Thoracic aorta (tissue), 2 donors: ENCODE measurements at places on chromosomes 7 and 10.

DNA sequence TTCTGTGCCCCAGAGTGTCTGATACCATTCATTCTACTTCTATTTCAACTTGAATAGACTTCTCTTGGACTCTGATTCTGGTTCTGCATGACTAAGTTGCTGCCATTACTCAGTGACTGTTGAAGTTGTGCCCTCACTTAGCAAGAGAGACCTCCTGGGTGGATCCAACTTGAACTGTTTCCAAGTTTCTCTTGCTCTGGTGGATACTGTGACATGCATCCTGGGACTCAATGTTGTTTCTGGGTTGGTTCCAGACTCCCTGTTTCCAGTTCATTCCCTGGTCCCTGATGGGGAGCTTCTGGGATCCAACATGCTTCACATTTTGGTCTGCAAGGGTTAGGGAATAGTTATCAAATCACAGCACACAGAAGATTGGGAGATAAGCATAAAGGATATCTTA is 26.2 kb upstream of the PRPF18 start:
- DNase-seq, result no peak

- no peak for DNase-seq
These were observed 37.2 kb downstream of the IKZF1 start for GRCh38 chr7:50341724-50342123.

- no peak for DNase-seq
These were observed 731.2 kb downstream of the TNS3 start for GRCh38 chr7:46850563-46851330.

- no peak for DNase-seq
These were observed 134.2 kb upstream of the GJD4 start for GRCh38 chr10:35470925-35471315.

DNA sequence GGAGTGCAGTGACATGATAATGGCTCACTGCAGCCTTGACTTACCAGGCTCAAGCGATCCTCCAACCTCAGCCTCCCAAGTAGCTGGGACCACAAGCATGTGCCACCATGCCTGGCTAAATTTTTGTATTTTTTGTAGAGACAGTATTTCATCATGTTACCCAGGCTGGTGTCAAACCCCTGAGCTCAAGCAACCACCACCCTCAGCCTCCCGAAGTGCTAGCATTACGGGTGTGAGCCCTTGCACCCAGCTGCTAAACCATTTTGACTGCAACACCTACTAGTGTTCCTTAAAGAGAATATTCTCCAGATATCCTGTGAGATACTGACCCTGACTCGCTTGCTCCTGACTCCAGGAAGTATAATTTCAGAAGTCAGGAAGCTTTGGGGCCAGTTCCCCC is 85.8 kb downstream of the PLXNA4 start:
- no peak for DNase-seq

DNA sequence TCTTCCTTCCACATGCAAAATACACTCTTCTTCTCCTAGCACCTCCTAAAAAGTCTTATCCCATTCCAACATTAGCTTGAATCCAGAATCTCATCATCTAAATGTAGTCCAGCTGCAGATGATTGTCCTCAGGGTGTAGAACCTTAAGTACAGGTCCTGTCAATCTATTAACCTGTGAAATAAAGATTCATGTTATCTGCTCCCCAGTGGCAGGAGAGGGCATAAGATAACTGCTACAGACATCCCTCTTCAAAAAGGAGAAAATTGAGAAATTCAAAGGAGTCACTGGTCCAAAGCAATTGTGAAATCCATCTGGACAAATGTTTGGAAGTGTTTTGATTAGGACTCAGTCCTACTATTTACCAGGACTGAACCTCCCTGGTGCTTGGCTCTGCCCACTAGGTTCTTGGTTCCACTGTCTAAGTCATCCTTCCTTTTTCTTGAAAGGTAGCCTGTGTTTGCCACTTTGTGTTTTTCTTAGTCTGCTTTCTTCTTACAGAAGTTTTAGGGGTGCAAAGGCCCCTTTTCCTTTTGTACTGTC is 96.2 kb downstream of the ADD3 start:
- DNase-seq, result no peak

DNA sequence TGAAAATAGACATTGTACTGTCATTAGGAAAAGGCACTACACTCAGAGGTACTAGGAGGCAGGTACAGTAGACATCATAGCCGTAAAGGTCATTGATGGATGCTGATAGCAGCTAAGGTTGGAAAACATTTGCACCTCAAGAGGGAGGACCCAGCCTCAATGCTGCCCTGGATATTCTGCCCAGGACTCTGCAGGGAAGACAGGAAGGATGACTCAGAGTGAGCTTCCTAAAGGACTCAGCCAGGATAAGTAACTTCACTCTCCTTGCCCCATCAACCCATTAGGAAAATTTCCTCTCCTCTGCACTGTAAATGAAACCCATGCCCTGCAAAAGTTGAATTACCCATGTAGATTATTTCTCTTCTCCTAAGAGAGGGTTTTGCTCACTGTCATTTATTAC is 617.9 kb upstream of the MKI67 start:
- DNase-seq, result no peak

- no peak for DNase-seq
These were observed 140.6 kb downstream of the PCDH15 start for GRCh38 chr10:54660397-54660796.

- DNase-seq, result no peak
These were observed 388.9 kb downstream of the HPSE2 start for GRCh38 chr10:98846787-98847186.

DNA sequence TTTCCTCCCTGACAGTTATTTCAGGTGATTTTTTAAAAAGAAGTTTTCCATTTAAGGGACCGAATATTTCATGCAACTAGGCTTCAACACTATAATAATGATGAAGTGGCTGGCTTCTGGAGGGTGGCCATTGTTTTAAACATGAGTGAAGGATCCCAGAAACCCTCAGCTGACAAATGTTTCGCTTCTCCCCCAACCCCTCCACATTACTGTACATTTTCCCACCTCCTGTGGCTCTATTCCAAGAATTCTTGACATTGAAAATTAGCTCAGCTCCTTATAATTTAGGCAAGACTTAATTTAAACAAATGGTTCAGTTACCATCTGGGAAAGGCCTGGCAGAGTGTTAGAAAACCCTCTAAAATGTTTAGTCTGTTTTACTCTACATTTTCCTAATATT is 129.9 kb upstream of the CDCA7L start:
- no peak for DNase-seq

GRCh38 chr7:56199639-56200038 is 83.4 kb upstream of the NUPR2 start:
- no peak for DNase-seq

GRCh38 chr10:51950996-51951555 is 251.7 kb upstream of the CSTF2T start:
- DNase-seq, result no peak

DNA sequence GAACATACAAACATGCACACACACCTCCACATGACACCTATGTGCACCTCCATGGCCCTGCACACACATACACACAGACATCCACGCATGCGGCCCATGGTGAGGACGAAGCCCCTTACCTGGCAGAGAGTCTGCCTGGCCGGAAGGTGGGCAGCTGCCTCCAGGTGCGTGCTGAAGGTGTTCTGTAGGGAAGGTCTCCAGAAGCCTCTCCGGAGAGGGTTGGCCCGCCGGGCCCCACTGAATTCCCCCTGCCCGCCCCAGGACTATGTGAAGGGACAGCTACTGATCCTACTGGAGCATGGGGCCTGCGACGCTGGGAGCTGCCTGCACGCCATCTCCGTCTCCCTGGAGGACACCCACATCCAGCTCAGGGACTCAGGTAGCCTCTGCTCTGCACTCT is 8.5 kb upstream of the ZNF467 start:
- no peak for DNase-seq

DNA sequence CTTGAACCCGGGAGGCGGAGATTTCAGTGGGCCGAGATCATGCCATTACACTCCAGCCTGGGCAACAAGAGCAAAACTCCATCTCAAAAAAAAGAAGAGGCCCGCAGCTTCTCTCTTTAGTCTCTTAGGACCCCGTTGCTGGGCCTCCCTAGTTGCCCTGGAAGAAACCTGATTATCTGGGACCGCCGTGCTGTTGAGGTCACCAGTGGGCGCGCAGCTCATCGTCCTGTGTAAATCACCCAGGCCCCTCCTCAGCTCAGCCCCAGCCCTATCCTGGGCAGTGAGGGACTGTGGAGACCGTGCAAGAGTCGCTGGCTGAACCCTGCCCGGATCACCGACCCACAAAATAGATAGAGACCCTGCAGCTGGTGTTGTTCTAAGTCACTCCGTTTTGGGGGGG is 85.0 kb downstream of the UNCX start:
- DNase-seq, result no peak

DNA sequence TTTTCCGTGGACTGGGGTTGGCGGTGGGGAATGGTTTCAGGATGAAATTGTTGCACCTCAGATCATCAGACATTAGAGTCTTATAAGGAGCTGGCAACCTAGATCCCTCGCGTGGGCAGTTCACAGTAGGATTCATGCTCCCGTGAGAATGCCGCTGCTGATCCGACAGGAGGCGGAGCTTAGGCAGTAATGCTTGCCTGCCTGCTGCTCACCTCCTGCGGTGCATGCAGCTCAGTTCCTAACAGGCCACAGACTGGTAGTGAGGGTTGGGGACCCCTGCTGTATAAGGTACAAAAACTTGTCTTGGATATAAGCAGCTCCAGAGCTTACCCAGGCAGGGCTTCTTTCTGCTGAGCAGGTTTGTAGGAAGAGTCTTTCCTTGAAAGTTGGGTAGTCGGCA is 53.9 kb downstream of the SHH start:
- DNase-seq, result no peak

- DNase-seq, result no peak
These were observed at the start of gene GCK for GRCh38 chr7:44189286-44189992. TSS of gene GCK (minus strand) at chr7:44189439. CDS start at chr7:44188953, 486 bp downstream.

DNA sequence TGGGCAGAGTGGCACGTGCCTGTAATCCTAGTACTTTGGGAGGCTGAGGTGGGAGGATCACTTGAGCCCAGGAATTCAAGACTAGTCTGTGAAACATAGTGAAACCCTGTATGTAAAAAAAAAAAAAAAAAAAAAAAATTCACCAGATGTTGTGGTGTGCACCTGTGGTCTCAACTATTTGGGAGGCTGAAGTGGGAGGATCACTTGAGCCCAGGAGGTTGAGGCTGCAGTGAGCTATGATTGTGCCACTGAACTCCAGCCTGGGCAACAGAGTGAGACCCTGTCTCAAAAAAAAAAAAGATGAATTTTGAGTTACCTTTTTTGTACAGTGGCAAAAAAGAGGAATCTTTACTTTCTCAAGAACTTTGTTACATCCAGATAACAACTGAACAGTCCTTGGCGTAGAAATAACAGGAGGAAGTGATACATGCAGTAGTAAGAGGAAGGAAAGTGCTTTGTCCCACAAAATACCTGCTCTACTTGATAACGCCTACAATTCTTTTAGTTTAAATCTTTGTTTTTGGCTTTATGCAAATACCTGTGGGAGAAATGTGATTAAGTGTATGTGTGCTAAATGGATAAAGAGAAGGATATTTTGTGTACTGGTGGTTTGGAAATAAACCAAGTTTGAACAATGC is 29.3 kb downstream of the SPAG6 start:
- no peak for DNase-seq

GRCh38 chr7:55022002-55022985 is 3.5 kb downstream of the EGFR start:
- DNase-seq, result no peak

GRCh38 chr10:59362959-59363381 is 621 bp upstream of the FAM13C start:
- DNase-seq, result no peak

GRCh38 chr7:116859323-116859722 is 3.1 kb upstream of the CAPZA2 start:
- DNase-seq, result no peak

GRCh38 chr10:24358022-24358421 is 149.1 kb downstream of the KIAA1217 start:
- DNase-seq, result no peak

GRCh38 chr7:18877874-18878273 is 239.6 kb downstream of the TWIST1 start:
- DNase-seq, result no peak

DNA sequence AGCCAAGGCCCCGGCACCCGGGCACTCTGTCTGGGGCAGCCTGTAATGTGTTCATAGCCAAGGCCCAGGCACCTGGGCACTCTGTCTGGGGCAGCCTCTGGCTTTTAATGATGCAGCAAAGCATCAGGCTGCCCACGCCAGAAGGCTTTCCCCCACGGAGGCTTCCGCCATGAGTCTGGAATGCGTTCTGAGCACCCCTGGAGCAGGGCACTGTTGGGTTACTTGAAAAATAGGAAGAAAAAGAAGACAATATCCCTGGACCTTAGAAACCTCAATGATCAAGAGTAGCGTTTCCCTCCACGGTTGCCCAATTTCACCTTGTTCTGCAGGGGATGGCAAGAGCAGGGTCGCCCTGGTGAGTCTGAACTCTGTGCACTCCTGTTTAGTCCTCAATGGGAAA is 565.0 kb downstream of the PTPRN2 start:
- DNase-seq, result no peak

DNA sequence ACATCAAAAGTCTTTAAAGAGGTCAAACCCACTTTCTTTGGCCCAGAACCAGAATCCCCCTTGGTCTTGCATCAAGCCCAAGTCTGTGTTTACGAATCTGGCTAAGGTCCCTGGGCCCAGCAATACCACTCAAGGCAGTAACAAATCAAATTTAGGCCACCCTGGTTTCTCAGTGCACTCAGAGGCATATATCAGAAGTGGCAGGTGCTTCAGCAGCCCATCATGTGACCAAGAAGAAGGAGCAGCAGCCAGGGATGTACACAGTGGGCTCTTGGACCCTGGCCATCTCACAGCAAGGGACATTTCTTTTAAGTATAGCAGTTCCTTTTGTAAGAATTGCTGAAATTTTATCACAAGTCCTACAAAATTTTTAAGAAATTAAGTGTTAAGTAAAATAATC is 7.3 kb upstream of the SLC25A13 start:
- DNase-seq, result no peak

GRCh38 chr7:138893258-138893657 is 87.9 kb downstream of the KIAA1549 start:
- no peak for DNase-seq

DNA sequence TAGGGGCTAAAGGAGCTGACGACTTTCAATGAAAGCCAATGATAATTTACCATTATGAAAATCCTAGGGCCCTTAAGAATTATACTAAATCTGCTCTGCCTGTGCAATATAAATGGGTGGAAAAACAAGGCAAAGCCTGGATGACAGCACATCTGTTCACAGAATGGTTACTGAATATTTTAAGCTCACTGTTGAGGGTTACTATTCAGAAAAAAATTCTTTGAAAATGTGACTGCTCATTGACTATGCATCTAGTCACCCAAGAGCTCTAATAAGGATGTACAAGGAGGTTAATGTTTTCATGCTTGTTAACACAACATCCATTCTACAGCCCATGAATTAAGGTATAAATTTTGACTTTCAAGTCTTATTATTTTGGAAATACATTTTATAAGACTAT is 8.9 kb downstream of the DKK1 start:
- no peak for DNase-seq

- no peak for DNase-seq
These were observed 1.2 kb downstream of the ITIH2 start for GRCh38 chr10:7704071-7705016.

- DNase-seq, result no peak
These were observed 59.6 kb downstream of the ADRB1 start for GRCh38 chr10:114103284-114103683.

DNA sequence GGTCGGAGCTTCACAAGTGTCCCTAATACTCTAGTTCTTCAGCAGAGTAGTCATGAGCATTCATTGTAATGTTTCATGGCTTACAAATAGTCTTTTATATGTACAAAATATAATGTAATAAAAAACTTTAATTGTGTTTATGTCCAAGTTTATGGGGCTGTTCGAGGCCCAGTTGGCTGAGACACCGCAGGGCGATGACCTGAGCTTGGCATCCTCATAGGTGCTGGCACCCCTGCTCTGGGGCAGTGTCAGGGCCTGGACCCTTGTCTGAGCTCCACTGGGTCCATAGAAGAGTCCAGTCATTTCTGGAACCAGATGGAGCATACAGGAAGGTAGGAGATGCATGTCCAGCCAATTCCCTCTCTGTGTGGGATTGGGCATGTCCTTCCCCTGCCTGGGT is 12.9 kb upstream of the ZMIZ1 start:
- no peak for DNase-seq
